ENCODE measurements at places on chromosomes 13 and 19.

DNA sequence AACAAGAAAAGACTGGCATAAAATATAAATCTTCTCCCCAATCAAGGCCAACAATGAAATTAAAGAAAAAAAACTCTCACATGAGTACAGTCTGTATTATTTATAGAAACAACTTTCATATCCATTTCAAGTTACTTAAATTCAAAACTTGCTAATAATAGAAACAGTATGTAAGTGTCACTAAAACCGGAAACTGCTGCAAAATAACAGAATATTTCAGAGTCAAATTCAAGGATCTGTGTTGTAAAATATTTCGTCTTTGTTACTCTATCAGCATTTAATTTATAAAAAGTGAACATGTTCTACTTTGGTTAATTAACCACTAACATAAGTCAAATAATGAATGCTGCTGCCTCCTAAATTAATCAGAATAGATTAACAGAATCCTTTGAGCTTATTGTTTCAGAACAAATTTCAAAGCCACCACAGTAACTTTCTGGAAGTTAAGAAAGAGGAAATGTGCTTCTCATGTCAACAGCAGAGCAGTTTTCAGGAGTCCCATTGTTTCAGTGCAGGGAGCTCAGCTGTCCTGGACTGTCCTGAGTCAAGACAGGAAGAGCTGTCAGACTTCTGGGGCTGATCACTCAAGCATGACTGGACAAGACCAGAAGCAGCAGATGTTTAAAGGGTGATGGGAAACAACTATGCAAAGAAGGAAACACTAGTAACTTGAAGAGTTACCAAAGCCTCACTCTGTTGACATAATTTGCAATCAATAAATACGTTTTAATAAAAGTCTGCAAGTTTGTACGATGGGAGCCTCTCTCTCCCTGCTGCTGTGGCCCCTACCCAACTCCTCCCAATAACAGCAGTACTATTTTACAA lies 76.9 kb downstream of the FOXO1 start:
- H3K36me3 ChIP-seq = no peaks in the 10 kb centered on the region
- peak; percentile 27 for DNase-seq
- no peaks in the 10 kb centered on the region for H3K4me1 ChIP-seq
- no peak overlapping the region for H3K4me3 ChIP-seq

DNA sequence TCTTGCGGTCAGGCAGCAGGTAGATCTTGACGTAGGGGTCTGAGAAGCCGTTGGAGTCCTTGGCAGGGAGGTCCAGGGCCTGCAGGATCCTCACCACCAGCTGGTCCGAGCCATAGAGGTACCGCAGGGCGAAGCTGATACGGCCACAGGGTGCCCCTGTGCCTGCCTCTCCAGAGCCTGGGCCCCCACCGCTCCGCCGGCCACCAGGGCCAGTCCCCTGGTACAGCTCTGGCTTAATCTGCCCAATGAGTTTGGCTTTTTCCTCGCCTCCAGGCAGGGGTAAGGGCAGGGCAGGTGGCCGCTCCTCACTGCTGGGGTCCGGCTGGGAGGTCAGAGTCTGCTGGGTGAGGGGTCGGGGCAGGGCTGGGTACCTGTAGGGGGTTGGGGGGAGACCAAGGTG lies 9.9 kb downstream of the SYT3 start:
- H3K27me3 ChIP-seq = no peaks in the 10 kb centered on the region
- no peak for DNase-seq
- no peak overlapping the region for H3K27ac ChIP-seq
- no peaks in the 10 kb centered on the region for H3K36me3 ChIP-seq
- no peaks in the 10 kb centered on the region for H3K4me1 ChIP-seq
- no peak overlapping the region for H3K4me3 ChIP-seq

DNA sequence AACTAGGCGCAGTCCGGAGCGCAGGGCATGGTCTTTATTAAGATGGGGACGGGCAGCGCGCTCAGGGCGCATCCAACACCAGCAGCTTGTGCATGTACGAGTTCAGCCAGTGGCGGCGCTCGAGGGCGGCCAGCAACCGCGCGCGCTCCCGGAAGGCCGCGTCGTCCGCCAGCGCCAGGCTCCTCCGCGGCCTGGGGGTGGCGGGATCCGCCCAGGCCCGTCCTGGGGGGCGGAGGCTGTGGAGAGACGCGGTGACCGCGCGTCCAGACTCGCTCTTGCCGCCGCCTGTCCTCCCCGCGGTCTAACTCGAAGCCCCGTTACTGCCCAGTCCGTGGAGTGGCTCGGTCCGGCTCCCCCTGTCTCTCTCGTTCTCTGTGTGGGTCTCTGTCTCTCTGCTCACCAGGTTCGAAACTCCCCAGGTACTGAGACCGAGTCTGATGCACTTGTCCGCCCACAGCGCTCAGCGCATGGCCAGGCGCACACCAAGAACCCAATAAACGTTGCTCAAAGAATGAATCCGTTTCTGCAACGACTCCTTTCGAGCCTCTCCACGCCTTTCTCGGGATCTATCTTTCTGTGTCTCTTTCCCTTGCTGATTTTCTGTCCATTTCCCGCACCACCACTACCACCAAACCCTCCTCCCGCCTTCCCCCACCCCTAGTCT lies 702 bp downstream of the PTH2 start:
- H3K4me3 ChIP-seq = no peak overlapping the region
- no peak for DNase-seq
- peaks cover 5% of the 10 kb centered on the region for H3K4me1 ChIP-seq
- H3K27ac ChIP-seq = no peak overlapping the region
- H3K36me3 ChIP-seq = no peaks in the 10 kb centered on the region

GRCh38 chr19:18802354-18802753 lies 11.2 kb upstream of the COMP start:
- H3K27me3 ChIP-seq = peaks cover 5% of the 10 kb centered on the region
- DNase-seq = no peak
- no peak overlapping the region for H3K4me3 ChIP-seq
- H3K4me1 ChIP-seq = no peaks in the 10 kb centered on the region

GRCh38 chr13:110882972-110883371 lies 31.9 kb downstream of the ANKRD10 start:
- no peaks in the 10 kb centered on the region for H3K4me1 ChIP-seq
- no peak for DNase-seq
- H3K36me3 ChIP-seq = no peaks in the 10 kb centered on the region
- no peaks in the 10 kb centered on the region for H3K27me3 ChIP-seq

- H3K36me3 ChIP-seq = no peaks in the 10 kb centered on the region
- H3K4me1 ChIP-seq = no peaks in the 10 kb centered on the region
- DNase-seq = no peak
- no peak overlapping the region for H3K27ac ChIP-seq
- no peak overlapping the region for H3K4me3 ChIP-seq
These were observed 43.1 kb upstream of the CNMD start for GRCh38 chr13:52782471-52783448.

GRCh38 chr13:94548821-94549231 lies 47.1 kb downstream of the TGDS start:
- H3K4me3 ChIP-seq = peak overlapping the region; percentile 52
- no peaks in the 10 kb centered on the region for H3K4me1 ChIP-seq
- H3K36me3 ChIP-seq = no peaks in the 10 kb centered on the region
- peak overlapping the region; percentile 88 for H3K27ac ChIP-seq
- DNase-seq = peak; percentile 36

DNA sequence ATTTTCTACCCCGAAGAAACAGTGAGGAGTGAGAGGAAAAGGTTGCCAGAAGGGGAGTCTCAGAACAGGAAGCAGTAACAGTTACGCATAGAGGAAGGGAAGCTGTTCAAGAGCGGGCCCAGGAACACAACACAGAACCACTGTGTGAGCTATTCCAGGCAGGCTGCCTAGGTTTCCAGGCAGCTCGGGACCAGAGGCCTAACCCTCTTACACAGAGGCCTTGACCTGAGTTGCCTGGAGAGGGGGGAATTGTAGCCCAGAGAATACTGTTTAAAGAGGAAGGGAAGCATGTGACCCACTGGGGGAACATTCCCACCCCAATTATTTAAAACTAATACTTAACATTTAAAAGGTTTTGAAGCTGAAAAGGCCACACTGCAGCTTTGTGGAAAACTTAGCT lies 93.3 kb upstream of the ZNF98 start:
- no peaks in the 10 kb centered on the region for H3K27me3 ChIP-seq
- no peaks in the 10 kb centered on the region for H3K36me3 ChIP-seq
- H3K4me1 ChIP-seq = no peaks in the 10 kb centered on the region
- no peak overlapping the region for H3K27ac ChIP-seq

DNA sequence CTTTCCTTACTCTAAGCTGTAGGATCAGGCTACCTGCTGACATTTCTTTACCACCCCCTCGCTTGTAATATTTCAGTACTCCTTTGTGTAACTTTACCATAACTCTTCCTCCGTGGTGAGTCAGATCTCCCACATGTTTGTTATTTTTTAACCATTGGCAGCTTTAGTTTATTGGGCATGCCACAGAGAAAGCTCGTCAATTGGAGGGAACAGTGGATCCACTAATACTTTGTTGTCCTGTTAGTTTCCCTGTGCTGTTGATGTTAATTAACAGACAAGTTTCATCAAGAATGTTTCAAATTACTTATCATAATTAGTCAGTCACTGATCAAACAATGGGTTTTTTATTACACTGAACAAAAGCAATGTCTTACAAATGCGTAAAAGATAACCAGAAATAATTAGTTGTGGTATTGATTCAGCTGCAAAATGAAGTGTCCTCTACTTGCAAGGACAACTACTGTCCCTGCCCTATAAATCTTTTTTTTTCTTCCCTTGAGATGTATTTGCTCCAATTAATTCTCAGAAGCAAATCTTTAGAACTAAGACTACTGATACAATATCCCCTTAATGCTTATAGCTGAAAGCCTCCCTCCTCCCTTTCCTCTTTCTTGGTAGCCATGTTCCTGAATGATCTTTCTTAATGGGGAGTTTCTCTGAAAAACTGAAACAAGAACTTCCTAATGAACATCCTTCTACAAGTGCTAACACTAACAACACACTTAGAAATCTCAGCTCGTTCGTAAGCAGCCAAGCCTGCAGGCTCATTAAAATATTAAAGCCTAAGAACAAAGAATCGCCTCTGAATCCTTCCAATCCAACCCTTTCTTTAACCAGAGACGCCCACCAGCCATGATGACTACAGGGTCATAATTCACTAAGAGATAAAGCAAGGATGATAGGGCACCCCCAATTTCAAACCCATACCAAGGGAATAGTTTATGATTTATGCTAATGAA lies 22.2 kb downstream of the EFNB2 start:
- DNase-seq = no peak
- H3K4me1 ChIP-seq = no peaks in the 10 kb centered on the region
- no peak overlapping the region for H3K4me3 ChIP-seq
- no peaks in the 10 kb centered on the region for H3K36me3 ChIP-seq
- H3K27ac ChIP-seq = no peak overlapping the region
- no peaks in the 10 kb centered on the region for H3K27me3 ChIP-seq

- peaks cover 2% of the 10 kb centered on the region for H3K27me3 ChIP-seq
- H3K4me1 ChIP-seq = no peaks in the 10 kb centered on the region
- H3K36me3 ChIP-seq = no peaks in the 10 kb centered on the region
- H3K4me3 ChIP-seq = no peak overlapping the region
- DNase-seq = no peak
These were observed 24.9 kb upstream of the MEDAG start for GRCh38 chr13:30881191-30881651.

- H3K4me1 ChIP-seq = no peaks in the 10 kb centered on the region
- H3K4me3 ChIP-seq = no peak overlapping the region
- DNase-seq = no peak
- no peak overlapping the region for H3K27ac ChIP-seq
These were observed 23.8 kb downstream of the DEDD2 start for GRCh38 chr19:42193706-42194105.

DNA sequence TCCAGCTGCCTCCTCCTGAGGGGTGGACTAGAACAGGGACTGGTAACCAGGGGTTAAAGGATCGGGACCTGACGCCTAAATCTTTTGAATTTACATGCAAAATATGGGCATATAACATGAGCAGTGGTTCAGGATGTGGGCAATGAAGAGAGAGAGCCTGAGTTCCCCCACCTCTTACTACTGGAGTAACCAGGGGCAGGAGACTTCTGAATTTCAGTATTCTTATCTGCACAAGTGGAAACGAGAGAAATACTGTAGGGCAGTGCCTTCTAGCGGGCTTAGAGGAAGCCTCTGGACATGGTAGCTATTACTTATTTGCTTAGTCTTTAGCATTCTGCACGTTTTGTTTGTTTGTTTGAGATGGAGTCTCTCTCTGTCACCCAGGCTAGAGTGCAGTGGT lies 26.3 kb downstream of the BCAT2 start:
- no peak for DNase-seq
- no peaks in the 10 kb centered on the region for H3K36me3 ChIP-seq
- no peak overlapping the region for H3K27ac ChIP-seq
- no peaks in the 10 kb centered on the region for H3K27me3 ChIP-seq
- no peaks in the 10 kb centered on the region for H3K4me1 ChIP-seq
- H3K4me3 ChIP-seq = no peak overlapping the region

DNA sequence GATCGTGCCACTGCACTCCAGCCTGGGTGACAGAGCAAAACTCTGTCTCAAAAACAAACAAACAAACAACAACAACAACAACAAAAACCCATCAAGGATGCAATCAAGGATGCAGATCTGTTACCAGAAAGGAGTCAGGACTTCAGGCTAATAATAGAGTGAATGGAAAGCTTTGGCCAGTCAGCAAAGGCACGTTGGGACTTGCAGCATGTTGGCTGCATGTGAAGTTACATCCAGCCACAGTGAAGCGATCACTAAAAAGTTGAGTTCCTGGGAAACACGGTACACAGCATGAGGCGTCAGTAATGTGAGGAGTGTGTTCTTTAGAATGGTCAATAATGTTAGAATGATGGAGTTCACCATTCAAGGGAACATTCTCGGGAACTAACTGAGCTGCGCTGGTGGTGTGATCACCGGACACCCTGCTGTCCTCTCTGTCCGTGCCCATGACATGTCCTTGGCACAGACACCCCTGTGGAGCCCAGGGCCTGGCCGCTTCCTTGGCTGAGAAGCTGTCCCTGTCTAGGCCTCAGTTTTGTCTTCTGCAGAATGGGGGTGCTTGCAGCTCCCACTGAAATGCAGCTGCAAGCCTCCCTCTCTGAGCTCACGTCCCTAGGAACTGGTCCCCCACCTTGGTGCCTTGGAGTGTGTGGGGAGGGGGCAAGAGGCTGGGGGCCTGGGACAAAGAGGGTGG lies 2.3 kb upstream of the LGALS7B start:
- DNase-seq = peak; percentile 56
- H3K27ac ChIP-seq = no peak overlapping the region

DNA sequence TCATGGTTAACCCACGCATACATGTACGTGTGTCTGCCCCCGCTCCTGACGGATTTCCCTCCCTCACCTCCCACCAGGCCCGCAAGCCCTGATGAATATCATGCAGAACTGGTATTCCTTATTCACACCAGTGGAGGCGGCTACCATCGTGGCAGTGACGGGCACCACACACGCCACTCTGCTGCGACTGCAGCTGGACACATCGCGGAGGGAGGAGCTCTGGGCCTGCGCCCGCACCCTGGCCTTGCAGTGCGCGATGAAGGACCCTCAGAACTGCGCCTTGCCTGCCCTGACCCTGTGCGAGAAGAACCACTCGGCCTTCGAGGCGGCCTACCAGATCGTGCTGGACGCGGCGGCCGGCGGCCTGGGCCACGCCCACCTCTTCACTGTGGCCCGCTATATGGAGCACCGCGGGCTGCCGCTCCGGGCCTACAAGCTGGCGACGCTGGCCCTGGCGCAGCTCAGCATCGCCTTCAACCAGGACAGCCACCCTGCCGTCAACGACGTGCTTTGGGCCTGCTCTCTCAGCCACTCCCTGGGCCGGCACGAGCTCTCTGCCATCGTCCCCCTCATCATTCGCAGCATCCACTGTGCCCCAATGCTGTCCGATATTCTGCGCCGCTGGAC lies 35.0 kb downstream of the ZSWIM4 start:
- no peak overlapping the region for H3K27ac ChIP-seq
- peaks cover 9% of the 10 kb centered on the region for H3K4me1 ChIP-seq
- DNase-seq = no peak
- H3K4me3 ChIP-seq = no peak overlapping the region
- H3K27me3 ChIP-seq = no peaks in the 10 kb centered on the region

Data from prostate gland (tissue), 2 donors.